H4 (cell line): ENCODE measurements at places on chromosomes 16 and 17. TPM values are rescaled to one million over a fixed set of nuclear protein-coding genes. Genes with fewer than 3 reads are reported as not detected.

Gene KRT40
- not detected in 2 replicates for total RNA-seq

- peak; percentile 16 for DNase-seq
Measured at GRCh38 chr16:48053418-48053745, 102.4 kb downstream of the ABCC12 start.

Gene MYH3
- total RNA-seq, result 0.04 TPM in 1 of 2 replicates, not detected in the other

- DNase-seq, result no peak
Measured at GRCh38 chr16:4452674-4453073, 21.8 kb downstream of the NMRAL1 start.

DNA sequence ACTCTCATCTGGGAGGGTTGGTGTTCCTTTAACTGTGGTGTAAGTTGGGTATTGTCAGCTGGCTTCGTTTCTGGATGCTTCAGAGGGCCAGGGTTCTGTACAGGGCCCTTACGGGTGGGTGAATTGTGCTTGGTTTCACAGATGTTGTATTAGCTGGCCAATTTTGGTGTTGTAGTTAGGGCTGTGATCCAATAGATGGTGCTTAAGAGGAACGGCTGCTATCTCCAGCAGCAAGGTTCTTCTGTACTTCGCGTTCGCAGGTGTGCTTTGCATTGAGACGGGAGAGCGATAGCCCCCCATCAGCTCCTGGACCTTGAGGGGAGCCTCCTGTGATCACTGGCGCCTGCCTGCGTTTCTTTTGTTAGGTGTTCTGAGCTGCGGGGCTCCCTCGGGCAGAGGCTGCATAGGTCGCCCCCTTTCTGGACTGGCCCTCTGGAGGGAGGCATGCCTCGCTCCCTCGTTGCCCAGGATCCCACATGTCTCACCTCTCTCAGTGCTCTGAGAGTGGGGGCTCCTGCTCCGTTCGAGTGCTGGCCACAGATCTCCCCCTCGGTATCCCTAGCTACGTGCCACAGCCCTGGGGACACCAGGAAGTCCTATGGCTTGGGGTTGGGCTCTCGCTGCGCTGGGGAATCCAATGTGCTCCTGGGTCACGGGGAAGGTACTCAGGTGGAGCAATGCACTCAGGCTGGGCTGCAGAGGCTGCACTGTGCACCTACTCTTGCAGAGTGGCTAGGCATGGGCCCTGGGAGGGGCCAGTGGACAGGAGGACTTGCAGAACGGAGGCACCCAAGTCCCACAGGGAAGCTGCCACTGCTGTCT, 837 bp upstream of the PRDM7 start:
- peak; percentile 42 for DNase-seq

GRCh38 chr17:50872710-50873424, 6.7 kb upstream of the TOB1 start:
- DNase-seq, result no peak

Gene WNT3
- total RNA-seq, result 3.1 and 3.4 TPM in 2 replicates

- peak; percentile 99 for DNase-seq
Measured at GRCh38 chr17:77957857-77958715, at the start of gene TNRC6C. TSS of gene TNRC6C (plus strand) at chr17:77958703. CDS start at chr17:78004207, 45,504 bp downstream.

Gene GDPD1
- 3.7 and 7.4 TPM in 2 replicates for total RNA-seq

Gene TP53TG3B
- total RNA-seq, result not detected in 2 replicates

Gene COIL
- 20.2 and 23.0 TPM in 2 replicates for total RNA-seq

GRCh38 chr17:65228734-65229620, 91.8 kb downstream of the RGS9 start:
- peak; percentile 93 for DNase-seq

DNA sequence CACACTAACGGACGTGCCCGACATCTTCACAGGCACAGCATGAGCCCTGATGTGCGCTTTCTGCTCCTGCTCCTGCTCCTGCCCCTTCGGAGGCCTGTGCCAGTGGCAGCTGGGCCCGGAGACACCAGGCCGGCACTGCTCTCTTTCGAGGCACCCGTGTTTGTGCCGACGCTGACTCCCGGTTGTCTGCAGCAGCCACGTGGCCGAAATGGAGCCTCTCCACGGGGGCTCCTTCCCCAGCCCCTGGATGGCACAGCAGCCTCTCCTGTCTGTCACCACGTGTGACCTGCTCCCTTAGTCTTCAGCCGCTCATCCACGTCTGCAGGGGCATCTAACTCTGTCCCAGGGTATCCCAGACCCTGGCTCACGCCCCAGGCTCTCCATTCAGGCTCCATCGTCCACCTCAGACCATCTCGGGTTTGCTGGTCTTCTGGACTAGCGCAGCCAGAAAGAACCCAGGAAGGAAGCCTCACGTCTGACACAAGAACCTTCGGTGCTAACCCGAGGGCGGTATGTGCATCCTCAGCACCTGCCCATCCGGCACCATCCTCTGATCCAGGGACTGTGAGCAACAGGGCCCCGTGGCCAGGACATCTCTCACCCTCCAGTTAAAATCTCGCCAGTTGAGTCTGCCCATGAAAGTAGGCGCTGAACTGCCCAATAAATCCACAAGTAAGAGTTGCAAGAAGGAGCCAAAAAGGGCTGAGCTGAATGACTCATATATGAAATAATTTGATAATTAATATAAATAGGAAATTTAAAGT, 4.2 kb upstream of the RPH3AL start:
- no peak for DNase-seq

Gene MEOX1
- total RNA-seq, result not detected in 2 replicates

GRCh38 chr17:9931144-9931741, 26.2 kb upstream of the RCVRN start:
- no peak for DNase-seq

GRCh38 chr17:16027708-16028584, 28.3 kb downstream of the TTC19 start:
- DNase-seq, result peak; percentile 88

GRCh38 chr17:81333616-81334368, 38.7 kb upstream of the SLC38A10 start:
- no peak for DNase-seq

DNA sequence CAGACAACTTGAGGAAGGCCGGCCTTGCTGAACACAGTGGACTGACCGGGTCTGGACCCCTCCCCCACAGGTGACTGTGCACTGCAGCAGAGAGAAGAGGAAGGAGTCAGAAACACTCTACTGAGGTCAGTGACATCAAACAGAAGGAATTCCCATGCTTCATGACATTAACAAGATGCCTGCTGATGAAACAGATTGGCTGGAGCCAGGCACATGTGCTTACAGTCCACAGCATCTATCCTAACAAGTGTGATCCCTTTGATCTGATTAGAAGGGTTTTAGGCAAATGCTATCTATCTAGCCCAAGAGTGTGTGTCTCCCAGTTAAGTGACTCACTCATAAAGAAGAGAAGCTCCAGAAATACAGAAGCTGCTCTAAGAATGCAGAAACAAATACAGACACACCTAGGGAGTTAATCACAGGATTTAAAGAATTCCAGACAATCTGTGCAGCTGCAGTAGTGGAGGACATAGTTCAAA, 90.2 kb downstream of the SYCE1L start:
- peak; percentile 18 for DNase-seq

Gene FOXO3B
- 0.46 TPM in 1 of 2 replicates, not detected in the other for total RNA-seq

DNA sequence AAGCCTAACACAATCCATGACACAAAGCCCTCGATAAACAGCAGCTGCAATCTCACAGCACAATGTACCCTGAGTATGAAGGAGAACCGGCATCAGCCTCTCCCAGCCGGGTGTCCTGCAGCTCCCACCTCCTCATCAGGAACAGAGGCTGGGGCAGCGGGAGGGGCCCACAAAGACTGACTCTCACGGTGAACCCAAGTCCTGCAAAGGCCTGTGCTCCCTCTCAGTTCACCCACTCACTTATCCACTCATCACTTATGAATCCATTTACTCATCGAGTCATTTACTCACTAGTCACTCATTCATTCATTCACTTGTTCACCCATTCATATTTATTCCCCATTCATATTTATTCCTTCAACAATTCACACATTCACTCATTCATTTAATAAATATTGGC, 11.6 kb downstream of the ZNF423 start:
- no peak for DNase-seq

Gene KRTAP9-4
- total RNA-seq, result not detected in 2 replicates

- DNase-seq, result peak; percentile 57
Measured at GRCh38 chr16:47392081-47392480, 68.8 kb downstream of the ITFG1 start.

- DNase-seq, result peak; percentile 96
Measured at GRCh38 chr17:77145612-77146245, 5.0 kb downstream of the SEC14L1 start.

Gene CCL15
- total RNA-seq, result not detected in 2 replicates
